ENCODE measurements at places on chromosomes 6 and 20.
A peak's percentile ranks its signal among the peaks of the same experiment; 100 is the strongest.

DNA sequence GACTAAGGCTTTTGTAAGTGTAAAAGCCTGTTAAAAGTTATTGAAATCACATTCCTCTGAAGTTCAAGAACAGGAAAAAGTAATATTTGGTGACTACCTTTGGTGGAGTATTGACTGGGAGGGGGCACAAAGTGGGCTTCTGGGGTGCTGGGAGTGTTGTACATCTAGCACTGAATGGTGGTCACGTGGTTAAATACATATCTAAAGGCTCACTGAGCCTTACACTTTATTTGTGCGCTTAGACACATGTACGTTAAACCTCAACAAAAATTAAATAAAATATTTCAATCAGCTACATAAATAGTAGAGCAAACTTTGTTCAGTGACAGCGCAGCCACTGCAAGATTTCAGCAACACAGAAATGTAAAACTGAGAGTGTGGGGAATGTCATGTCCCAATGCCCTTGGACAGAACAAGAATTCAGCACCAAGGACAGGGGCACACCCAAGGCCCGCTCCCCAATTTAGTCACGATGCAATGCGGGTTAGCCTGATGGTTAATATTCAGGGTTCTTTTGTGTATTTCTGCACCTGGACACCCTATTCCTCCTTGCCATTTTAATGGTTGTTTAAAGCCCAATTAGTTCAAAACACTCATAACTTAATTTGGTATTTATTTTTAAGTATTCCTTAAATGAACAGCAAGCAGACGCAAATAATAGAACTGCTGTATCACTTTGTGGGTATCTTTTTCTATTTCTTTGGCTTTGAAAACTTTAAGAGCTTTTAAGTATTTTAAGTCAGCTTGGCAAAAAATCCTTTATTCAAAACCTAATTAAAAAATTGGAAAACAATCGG is 37.4 kb downstream of the ANGPT4 start:
- DNase-seq = no peak

- DNase-seq = no peak
Measured at GRCh38 chr6:130517444-130517931, 151.7 kb downstream of the TMEM200A start.

DNA sequence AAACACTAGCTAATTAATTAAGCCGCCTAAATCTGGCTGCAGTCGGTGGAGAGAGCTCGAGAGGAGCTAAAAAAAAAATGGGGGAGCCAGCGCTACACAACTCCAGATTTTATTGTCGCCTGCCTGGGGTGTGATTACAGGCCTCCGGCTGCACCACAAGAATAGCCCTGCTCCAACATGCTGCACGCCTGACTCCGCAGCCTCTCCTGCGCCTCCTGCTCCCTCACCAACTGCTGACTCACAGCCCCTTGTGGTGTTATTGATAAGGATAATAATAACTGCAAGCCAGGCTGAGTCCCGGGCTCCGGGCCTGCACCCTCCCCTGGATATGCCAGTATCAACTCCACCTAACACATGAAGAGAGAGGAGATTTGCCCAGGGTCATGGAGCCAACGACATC is 16.8 kb downstream of the SIRPA start:
- DNase-seq = no peak

DNA sequence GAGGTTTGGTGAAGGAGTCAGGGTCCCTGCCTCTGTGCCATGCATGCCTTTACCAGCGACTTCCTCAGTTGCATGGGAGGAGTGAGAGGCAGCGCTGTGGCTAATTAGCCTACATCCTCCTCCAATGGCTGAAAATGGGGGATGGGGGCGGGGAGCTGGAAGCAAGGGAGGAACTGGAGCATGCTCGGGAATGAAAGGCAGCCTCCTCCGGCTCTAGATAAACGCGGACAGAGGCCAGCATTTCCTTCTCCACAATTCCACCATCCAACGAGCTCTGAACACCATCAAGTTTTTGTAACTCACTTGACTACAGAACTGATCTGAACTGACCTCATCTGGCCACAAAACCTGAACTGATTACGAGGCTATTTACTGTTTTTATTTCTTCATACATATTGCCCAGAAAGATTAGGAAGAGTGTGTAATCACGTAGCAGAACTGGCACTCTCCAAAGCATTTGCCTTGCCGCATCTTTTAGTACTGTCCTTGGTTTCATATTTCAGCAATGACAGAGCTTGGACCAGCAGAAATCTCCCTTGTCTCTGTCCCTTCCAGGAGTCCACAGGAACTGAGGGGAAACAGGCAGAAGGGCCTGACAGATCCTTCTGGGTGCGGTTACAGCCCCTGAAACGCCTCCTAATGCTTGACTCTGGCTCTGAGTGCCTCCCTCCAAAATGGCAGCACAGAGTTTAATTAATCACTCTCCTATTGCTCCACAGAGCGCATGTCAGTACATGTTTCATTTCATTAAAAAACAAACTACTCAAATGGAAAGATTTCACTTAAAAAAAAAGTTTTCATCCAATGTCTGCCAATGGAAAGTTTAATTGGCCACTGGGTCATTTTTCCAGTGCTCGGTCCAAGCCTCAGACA is 58.2 kb upstream of the TRAF3IP2 start:
- DNase-seq = no peak

- DNase-seq = no peak
Measured at GRCh38 chr6:126641641-126642040, 301.7 kb downstream of the CENPW start.

DNA sequence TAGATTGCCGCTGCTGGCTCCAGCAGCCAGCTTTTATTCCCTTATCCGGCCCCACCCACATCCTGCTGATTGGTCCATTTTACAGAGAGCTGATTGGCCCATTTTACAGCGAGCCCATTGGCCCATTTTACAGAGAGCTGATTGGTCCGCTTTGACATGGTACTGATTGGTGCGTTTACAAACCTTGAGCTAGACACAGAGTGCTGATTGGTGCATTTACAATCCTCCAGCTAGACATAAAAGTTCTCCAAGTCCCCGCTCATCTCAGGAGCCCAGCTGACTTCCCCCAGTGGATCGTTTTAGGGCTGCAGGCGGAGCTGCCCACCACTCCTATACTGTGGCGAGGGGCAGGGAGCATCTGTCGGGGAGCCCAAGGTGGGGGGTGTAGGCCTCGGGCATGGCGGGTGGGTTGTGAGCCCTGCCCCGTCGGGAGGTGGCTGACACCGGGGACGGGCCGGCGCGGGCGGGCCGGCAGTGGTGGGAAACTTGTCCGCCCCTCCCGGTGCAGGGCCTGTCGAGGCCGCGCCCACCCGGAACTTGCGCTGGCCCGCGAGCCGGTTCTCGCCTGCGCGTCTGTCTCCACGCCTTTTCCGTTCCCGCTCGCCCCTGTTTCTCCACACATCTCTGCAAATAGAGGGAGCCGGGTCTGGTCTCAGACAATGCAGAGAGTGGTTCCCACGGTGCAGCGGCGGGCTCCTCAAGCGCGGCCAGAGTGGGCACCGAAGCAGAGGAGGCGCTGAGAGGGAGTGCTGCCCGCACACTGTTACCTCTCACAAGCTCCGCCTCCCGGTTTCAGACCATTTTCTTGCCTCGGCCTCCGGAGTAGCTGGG is 86.1 kb upstream of the STMND1 start:
- DNase-seq = peak; percentile 5

DNA sequence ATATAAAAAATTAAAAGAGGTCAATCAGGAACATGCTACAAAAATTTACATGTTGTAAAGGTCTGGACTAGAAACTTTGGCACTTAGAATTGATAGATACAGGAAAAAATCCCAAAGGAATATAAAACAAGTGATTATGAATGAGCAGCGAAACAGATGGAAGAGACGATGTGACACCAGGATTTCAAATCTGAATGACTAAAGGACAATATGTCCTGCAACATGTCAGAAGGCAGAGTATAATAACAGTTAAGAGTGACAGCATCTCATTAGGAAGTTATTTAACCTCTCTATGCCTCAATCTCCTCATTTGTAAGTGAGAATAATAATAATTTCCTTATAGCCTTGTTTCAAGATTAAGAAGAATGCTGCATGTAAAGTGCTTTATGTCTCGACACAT is 50.3 kb downstream of the FRK start:
- DNase-seq = no peak

GRCh38 chr6:144408161-144408560 is 123.0 kb downstream of the UTRN start:
- DNase-seq = no peak

DNA sequence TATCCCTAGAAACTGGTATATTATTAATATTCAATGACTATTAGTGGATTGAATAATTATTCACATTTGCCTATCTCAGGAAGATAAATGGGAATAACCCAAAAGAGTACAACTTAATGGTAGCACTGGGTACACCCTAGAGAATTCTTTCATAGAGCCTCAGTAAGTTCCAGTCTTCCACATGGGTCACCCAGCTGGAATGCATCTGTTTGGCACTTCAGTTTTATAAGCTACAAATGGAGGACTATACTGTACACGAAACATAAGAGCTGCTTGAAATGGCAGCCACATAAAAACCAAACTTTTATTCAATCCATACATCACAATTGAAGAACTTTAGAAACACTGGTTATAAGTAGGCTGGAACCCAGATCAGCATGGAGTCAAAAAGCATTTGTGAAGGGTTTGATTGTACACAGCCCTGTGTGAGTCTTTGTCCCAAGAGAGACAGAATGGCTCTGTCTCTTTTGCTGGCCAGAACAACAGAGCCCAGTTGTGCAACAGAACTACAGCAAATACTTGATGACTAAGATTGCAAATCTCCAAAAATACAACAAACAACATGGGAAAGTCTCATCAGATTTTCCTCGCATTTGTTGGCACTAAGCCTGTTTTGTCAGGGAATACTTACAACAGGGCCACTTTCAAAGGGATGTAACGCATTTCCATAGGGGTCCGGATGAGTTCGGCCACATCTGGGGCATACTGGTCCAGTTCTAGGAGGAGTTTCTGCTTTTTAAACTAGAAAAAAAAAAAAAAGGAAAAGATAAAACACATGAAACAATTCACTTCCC is 39.5 kb downstream of the PIGU start:
- no peak for DNase-seq

DNA sequence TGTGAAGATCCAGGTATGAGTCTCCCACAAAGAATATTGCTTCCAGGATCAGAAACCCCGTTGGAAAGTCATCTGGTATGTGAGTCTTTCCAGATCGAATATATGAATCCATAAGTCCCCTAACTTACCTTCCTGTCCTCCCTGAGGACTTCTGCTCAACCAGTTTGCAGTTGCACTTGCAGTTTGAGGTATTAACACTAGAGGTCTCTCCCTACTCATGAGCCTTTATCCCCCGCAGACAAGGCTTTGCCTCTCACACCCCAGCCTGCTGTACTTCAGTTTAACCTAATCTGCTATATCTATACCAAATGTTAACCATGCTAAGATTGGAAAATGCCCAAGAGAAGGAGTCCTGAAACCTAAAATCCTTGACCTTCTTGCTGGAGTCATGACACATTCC is 135.3 kb upstream of the DEFB112 start:
- DNase-seq = no peak

GRCh38 chr6:10585209-10585845 is 64.2 kb downstream of the GCNT2 start:
- no peak for DNase-seq

GRCh38 chr6:93365445-93365844 is 53.9 kb downstream of the EPHA7 start:
- DNase-seq = no peak

GRCh38 chr6:135008941-135009290 is 45.7 kb downstream of the HBS1L start:
- DNase-seq = no peak

GRCh38 chr6:170461556-170462365 is 91.3 kb downstream of the PSMB1 start:
- no peak for DNase-seq

- no peak for DNase-seq
Measured at GRCh38 chr6:35038076-35038475, 103.1 kb downstream of the TCP11 start.

GRCh38 chr6:10441004-10441654 is 26.3 kb upstream of the TFAP2A start:
- DNase-seq = no peak

DNA sequence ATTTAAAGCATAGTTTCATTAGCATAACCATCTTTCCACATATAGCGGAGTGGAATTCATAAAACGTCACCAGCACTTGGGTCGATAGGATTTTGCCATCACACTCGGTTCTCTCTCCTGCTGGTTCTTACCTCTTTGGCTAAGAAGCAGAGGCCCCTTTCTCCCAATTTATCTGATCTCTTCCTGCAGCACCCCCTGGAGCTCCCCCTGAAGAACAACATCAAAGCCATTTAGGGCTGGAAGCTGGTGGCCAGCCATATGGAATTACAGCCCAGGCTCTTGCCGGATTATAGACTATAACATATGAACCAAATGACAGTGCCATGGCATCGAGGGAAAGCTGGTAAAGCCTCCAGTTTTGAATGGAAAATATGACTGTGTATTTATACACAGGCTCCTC is 6.4 kb upstream of the KIF6 start:
- DNase-seq = no peak

GRCh38 chr20:21182832-21183563 is 57.1 kb downstream of the KIZ start:
- DNase-seq = no peak

DNA sequence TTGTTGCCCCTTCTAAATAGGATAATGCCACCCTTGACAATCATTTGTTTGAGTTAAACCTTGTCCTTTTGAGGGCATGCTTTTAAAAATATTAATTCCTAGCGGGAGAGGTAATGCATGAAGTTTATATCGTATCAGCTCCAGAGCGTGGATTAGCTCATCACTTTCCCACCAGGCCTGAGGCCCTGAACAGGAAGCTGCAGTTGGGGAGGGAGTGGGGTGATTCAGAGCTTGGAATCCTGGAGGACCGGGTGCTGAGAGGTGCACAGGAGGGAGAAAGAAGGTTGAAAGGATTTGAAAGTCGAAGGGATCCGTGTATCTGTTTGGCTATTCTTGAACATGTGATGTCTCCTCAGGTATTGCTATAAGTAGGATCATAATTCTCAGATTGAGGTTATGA is 25.0 kb downstream of the ZDHHC14 start:
- no peak for DNase-seq

GRCh38 chr6:160931378-160932310 is 59.9 kb upstream of the MAP3K4 start:
- no peak for DNase-seq

DNA sequence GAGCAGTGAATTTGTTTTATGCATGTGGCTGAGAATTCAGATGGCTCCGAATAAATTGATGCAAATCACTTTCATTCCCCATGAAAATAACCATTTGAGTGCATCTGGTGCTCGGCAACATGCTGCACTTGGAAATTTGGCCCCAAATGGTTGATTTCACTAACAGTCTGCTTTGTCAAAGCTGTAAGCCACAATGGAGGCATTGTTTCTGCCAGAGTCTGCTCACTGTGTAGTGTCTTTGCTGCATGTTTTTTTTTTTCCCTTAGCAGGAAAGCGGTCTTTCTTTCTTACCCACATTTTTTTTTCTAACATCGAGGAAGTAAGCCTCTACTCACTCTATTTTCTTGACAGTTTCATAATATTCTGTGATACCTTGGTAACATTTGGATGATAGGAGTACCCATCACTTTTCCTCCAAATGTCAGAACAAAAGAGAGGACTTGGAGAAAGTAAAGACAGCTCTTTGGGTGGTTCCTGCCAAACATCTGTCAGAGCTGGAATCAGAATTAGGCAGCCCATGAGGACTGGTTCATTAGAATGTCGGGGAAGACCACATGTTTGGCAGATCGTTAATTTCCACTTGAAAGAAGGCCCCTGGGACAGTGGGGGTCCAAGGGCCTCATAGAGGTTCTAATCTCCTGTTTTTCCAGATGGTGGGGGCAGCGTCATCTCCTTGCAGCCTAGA is 149.5 kb downstream of the DOK5 start:
- no peak for DNase-seq
